ENCODE measurements at places on chromosomes 2 and 18. TPM values are rescaled to one million over a fixed set of nuclear protein-coding genes. Genes with fewer than 3 reads are reported as not detected.

GRCh38 chr2:28698545-28698944 is 53.1 kb upstream of the PPP1CB start:
- DNase-seq, result no peak

GRCh38 chr2:191349990-191350389 is 104.8 kb downstream of the MYO1B start:
- no peak for DNase-seq

Gene TACR1
- 0.26 TPM for total RNA-seq

DNA sequence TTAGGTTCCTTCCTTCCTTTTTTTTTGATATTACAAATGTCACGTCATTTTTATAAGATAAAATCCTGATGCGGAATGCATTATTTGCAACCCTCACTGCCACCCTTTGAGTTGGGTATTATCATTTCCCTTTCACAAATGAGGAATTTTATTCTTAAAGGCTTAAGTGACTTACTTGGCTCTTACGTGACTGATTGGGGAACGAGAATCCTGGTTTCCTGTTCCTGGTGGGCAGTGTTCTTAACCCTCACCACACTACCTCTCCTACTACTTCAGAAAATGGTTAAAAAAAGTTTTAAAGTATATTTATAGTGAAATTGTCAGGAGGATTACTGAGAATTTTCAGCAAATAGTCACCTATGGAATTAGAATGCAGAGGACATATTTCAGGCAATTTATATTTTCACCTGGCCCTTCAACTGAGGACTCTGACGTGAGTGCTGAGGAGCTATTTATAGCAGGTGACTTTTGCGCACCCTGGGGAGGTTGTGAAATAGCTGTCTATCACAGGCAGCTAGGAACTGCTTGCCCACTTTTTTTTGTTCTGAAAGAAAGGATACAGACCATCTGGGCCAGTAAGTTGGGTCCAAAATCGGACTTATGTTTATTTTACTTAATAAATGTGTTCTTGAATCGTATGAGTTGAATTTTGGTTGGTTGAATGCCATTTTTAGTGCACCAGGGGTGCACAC is 18.7 kb upstream of the RASGRP3 start:
- no peak for DNase-seq

Gene ATOH8
- 0.89 TPM for total RNA-seq

Gene ICOS
- total RNA-seq, result not detected

Gene CTAGE1
- not detected for total RNA-seq

Gene CCDC142
- 15.6 TPM for total RNA-seq

DNA sequence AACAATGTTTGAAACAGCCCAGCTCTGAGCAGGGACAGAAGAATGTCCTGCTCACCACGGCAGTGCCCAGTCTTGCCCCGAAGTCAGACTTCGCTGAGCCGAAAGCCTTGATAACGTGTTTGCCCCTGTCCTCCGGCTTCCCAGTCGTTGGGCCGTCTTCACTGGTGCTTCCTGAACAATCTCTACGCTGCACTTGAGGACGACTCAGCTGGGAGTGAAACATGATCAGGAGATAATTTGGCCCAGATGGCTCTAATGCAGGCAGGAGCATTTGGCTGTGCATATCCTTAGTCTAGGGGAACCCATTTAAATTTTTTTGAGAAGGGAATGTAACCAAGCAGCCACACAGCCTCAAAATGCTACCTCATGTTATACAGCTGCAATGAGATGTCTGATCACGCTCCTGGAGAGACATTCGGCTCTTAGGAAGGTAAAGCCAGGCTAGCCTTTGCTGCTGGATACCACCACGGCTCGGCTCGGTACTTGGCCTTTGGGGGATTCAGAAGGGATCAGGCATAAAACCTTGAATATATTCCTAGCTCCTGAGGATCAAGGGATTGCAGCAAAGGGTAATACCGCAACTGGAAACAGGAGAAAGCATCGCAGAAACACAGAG is 43.6 kb downstream of the FECH start:
- no peak for DNase-seq

Gene REG1B
- not detected for total RNA-seq

DNA sequence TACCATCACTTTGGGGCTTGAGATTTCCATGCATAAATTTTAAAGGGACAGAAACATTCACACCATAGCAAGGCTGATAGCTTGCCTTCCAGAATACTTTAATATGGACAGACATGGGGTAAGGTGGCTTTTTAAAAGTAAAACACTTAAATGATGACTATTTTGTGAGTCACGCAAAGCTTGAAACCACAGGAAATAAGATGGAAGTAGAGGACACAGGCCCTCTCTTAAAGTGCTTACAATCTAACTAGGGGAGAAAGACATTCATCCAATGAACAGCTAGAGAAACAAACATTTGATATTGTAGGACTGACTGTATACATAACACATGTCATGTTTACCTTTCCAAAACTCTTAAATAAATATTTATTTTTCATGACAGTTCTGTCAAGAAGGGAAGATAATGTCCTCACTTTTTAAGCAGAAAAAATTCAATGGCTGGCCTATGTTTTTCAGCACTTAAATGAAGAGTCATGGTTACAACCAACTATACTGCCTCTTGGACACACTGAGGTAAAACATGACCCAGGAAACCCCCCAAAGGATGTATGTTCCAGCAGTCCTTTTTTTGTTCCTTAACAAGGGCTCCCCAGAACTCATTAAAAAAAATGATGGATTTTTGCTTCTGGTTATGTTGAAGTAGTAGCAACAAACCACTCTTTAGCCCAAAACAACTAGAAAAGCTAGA is 120.0 kb upstream of the RBMS1 start:
- DNase-seq, result no peak

DNA sequence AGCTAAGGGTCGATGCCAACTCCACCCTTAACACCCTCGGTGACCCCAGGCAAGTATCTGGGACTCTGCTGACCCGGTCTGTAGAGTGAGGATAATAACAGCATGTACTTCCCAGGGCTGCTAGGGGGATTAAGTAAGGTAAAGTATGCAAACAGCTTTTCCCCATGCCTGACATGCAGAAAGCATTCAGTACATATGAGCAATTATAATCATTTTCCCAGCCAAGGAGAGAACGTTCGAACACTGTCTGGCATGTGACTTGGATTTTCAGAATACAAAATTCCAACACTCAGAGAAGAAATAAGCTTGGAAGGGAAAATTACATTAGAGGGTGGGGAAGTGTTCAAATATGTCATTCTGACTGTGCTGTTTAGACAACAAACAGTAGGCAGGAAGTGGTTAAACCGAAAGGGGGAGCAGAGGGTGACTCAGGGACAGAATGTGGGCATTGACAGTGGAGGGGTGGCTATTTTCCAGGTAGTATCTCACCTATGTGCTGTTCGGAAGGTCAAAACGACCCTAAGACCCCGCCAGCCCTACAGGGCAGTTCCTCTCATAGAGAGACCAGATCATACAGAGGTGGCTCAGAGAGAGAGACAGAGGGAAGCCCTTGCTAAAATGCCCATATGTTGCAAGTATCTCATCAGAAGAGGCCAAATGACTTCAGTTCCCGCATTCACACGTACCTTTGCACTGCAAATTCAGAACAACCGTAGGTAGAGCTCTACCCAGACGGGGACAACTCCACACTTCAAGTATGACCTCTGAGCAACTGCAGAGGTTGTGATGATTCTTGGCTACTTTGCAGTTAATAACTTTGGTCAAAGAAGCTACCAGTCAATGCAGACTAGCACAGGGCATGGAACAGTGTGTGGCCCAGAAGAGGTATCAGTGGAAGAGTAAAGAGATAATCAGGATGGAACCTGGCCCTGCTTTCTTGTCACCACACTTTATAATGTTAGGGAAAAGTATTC is 14.8 kb downstream of the ASPRV1 start:
- DNase-seq, result peak; percentile 34

- DNase-seq, result no peak
These were observed 22.7 kb upstream of the CELF4 start for GRCh38 chr18:37588289-37588688.

DNA sequence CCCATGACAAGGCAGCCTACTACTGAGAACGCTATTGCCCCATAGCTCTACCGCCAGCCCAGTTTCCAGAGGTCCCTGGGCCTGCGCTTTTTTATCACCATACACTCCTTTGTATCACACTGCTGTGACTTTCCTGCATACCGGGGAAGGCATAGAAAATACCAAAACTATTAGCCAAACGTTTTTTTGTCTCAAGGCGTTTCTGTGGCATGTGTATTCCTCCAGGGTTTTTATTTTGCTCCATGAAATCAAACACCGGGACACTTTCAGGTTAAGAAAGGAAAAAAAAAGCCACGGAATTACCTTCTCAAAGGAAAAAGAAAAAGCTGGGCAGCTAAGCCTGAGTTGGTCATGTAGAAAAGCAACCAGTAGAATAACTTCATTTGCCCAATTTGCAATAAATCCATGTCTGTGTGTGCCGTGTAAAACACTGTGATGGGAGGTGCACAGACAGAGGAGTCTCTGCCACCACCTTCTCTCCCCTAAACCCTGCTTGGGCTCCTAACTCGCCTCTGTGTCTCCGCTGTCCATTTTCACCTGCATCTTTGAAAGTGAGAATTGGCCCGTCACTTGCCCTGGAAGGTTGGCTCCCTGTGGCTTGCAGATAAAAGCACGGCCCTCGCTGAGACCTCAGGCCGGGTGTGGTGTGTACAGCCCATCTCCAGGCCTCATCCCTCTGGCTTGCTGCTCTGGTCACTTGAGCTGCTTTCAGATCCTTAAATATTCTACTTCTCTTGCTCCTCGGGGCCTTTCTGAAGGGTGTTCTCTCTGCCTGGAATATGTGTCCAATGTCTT is 1.7 kb downstream of the AMER3 start:
- no peak for DNase-seq

Gene C1GALT1C1L
- total RNA-seq, result 2.0 TPM

GRCh38 chr2:209663139-209663538 is 108.5 kb upstream of the UNC80 start:
- peak; percentile 12 for DNase-seq

- DNase-seq, result no peak
These were observed 81.0 kb downstream of the ZNF236 start for GRCh38 chr18:76903386-76903785.

Gene RGPD4
- total RNA-seq, result not detected

- DNase-seq, result no peak
These were observed 47.0 kb downstream of the DHRS9 start for GRCh38 chr2:169116327-169116726.

DNA sequence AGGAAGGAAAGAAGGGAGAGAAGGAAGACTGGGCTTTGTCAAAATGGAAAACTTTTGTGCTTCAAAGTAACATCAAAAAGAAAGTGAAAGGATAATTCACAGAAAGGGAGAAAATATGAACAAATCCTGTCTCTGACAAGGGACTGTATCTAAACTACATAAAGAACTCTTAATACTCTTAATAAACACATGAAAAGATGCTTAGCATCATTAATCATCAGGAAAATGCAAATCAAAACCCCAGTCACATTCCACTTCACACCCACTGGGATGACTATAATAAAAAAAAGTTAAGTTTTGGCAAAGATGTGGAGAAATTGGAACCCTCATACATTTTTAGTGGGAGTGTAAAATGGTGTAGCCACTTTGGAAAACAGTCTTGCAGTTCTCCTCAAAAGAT is 11.8 kb upstream of the ZFP36L2 start:
- no peak for DNase-seq

Gene GRHL1
- total RNA-seq, result 0.57 TPM

Gene FER1L5
- total RNA-seq, result not detected

DNA sequence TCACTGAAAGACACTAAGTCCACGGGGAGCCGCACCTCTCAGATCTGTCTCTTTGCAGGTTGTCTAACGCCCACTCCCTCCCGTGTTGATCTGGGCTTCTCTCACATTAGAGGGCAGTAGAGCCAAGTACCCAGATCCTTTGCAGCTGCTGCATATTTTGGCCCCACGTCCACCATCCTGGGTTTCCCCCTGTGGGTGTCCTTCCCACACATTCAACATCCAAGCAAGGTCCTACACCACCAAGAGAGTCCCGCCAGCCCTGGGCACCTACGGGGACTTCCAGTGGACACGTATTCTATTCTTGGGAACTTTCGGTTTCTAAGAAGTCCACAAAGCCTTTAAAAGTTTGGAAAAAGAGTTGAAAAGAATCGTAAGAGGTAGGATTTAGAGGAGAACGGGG is 116.6 kb downstream of the ATL2 start:
- no peak for DNase-seq

DNA sequence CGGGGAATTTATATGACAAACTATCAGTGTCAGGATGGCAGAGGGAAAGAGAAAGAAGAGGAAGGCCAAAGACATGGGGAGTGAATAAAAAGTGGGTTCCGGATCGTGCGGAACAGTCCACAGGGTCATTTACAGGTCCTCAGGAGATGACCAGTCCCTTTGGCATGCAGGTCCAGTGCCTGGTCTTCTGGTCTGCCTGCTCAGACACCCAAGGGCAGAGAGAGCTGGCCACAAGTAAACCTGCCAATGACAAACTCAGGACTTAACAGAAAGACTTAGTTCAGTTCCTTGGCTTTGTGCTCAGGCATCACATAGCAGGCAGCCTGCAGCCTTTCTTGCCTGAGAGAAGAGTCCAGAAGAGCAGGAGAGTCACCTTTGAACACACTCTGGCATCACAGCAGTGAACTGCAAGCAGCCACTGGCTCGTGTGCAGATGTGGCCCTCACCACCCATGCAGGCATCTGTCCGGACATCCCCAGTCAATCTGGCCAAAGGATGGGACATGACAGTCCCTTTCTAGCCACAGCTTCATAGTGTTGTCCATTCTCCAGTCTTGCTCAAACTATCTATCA is 14.0 kb downstream of the TMEM127 start:
- DNase-seq, result peak; percentile 77

Gene GAREM1
- 9.5 TPM for total RNA-seq

DNA sequence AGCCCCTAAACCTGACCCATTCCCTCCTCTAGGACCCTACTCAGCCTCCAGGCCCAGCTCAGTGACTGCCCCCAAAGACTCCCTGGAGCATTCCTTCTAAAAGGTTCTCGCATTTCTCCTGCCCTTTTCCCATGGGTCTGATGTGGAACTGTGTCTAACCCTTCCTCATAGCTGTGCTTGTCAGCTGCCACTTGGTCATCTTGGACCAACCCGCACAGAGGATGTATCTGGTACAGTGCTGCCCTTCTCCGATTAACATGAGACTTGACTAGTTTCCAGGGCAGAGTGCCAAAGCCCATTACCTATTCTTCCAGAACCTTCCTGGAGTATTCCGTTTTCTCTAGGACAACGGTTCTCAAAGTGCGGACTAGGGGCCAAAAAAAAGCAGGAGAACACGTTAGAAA is 518 bp upstream of the NFU1 start:
- DNase-seq, result peak; percentile 11

GRCh38 chr18:53139746-53140500 is 799.9 kb downstream of the DCC start:
- no peak for DNase-seq

- DNase-seq, result no peak
These were observed 665.8 kb upstream of the ID2 start for GRCh38 chr2:8015848-8016600.
